ENCODE measurements at places on chromosomes 16 and 17.

- peak; percentile 63 for DNase-seq
Measured at GRCh38 chr17:27760069-27760885, 40.1 kb downstream of the NOS2 start.

DNA sequence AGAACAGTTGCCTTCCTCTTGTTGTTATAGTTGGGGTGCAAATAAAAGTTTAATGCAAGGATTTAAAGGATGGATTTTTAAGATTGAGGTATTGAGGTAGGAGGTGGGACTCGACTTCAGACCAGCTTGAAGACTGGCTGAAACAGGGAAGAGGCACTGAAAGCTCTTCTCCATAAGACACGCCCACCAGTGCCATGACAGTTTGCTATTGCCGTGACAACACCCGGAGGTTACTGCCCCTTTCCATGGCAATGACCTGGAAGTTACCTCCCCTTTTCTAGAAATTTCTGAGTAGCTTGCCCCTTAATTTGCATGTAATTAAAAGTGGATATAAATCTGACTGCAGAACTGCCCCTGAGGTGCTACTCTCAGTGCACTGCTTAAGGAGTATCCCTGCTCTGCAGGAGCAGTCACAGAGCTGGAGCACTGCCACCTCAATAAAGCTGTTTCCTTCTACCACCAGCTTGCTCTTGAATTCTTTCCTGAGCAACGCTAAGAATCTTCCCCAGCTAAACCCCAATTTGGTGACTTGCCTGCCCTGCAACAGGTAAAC, 122.6 kb downstream of the SHISA6 start:
- DNase-seq, result no peak

DNA sequence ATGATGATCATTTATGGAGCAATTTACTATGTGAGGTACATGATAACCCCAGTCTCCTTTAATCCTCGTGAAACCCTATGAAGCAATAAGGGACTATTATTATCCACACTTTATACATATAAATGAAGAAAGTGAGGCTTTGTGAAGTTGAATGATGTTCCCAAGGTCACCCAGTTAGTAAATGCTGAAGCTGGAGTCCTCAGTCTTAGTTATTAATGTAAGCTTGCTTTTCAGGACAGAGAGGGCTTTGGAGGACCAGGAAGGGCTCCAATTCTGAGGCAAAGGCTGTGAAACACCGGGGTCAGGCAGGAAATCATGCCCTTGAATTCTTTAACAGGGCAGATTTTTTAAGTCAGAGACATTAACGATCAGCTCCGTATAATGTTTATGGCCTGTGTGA, 36.8 kb downstream of the KSR1 start:
- no peak for DNase-seq

DNA sequence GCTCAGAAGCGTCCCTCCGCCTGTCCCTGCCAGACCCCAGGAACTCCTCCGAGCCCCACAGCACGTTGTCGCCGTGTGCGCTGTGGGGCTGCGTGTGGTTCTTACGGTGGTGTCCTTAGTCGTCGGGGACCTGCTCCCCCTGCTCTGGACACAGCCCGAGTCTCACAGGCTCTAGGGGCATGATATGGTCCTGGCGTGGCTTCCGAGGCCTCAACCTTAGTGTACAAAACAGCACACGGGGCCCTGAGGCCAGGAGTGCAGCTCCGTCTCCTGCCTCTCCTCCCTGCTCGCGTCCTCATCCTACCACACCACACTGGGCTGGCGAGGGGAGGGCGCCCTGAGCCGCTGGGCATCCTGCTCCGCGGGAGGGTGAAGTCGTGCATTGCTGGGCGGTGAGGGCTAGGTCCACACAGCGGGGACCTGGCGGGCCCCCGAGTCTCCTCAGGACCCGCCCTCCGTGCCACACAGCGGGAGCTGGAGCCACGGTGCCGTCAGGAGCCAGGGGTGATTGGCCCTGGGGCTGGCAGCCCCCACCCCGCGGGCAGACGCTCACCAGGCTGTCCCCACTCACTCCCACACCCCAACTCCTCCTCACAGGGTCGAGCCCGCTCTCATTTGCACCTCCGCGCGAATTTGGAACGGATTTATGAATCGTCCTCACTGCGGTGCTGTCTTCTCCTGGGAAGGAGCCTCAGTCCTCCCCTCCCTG, 1.2 kb upstream of the MAFG start:
- no peak for DNase-seq

DNA sequence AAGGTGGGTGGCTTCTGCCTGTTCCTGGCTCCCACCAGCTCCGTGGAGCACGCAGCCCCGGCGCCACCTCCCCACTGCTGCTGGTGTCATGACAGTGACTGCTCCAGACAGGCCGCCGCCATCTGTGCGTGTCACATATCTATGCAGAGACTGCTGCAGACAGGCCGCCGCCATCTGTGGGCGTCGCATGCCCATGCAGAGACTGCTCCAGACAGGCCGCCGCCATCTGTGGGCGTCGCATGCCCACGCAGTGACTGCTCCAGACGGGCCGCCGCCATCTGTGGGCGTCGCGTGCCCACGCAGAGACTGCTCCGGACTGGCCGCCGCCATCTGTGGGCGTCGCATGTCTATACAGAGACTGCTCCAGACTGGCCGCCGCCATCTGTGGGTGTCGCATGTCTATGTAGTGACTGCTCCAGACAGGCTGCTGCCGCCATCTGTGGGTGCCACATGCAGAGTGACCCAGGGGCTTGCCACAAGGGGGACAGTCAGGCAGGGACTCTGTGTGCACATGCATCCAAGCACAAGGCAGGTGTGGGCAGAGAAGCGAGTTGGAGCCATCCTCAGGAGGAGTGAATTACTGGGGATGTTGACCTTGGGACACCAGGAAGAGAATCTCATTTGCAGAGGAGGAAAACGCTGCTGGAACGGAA, 3.3 kb upstream of the FN3KRP start:
- DNase-seq, result no peak

- DNase-seq, result no peak
Measured at GRCh38 chr17:8696426-8696825, 48.2 kb downstream of the CCDC42 start.

DNA sequence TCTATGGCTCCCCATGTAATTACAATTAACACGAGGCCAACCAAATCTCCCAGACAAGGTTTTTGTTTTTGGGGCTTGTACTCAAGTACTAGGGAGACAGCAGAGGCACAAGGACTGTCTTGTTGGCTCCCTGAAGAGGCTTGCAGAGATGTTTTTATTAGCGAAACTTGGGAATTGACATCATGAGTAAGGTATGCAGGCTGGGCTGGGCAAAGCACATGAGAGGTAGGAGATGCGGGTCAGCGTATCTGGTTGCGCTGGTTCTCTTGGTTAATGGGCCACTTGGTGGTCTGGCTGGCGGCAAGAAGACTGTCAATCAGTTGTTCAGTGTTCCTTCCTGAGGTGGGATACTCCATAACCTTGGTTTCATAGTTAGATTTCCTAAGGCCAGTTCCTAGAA, 28.9 kb downstream of the LCMT1 start:
- no peak for DNase-seq

DNA sequence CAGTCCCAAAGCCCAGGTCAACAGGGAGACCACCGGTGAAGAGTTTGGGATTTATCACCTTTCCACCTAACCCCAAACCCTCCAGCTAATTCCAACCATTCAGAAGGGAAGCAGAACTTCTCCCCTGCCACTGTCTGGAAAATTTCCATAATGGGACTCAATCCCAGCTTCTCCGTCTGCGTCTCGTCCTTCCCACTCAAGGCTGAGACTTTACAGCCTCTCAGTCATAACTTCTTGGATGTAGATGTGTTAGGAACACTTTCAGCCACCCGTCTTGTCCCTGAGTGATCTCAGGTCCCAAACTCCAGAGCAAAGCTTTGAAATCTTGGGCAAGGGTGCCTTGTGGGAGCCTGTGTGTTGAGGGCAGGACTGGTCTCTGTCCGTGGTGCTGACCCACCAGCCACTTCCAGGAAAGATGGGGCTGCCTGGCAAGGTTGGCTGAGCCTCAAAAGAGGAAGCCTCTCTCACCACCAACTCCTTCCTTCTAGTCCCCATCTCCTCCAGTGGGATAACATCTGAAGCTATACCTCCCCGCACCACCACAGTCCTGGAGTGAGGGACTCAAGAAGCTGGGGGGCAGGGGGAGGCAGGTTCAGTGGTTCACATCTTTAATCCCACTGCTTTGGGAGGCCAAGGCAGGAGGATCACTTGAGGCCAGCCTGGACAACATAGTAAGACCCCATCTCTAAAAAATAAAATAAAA, 9.3 kb downstream of the GAS2L2 start:
- DNase-seq, result no peak

GRCh38 chr17:83062011-83062817, 17.2 kb upstream of the METRNL start:
- no peak for DNase-seq

DNA sequence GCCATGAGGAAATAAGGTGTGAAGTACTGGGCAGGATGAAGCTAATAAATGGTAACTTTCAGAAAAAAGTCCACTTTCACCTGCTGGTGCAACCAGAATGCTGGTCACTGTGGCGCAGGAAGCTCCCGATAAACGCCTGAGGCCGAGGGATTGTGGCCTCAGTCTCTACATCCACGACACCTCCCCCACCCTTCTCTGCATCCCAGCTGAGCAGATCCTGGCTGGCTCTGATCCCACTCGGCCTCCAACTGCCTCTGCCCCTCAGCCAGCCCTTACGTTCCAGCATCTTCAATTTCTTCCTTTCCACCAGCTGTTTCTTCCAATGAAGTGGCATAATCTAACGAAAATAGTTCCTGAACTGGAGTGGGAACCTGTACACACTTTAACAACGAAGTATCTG, 49.5 kb downstream of the COX4I1 start:
- no peak for DNase-seq

DNA sequence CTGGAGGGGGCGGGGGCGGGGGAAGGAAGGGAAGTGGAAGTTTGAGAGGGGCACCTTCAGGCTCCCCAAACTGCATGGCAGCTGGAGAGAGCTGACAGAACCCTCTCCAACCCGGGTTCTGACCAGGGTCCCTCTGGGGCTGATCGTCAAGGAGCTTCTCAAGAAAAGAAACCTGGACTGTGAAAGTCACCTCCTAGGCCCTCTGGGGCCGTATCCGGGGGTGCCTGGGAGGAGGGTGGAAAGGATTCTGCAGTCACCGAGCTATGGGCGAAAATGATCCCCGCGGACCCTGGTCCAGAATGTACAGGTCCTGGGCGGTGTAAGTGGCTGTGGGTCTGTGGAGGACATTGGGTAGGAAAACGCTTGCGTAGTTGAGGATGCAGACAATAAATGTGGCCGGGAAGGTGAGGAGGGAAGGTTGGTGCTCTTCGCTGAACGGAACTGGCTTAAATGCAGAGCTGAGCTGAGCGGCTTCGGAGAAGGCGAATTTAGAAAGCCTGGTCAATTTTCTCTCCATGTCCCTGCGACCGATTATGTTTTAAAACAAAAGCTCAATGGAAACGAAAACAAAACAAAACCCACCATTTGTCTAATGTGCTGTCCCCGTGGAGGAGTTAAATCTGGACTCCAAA, 3.6 kb upstream of the LHX1 start:
- DNase-seq, result no peak

GRCh38 chr16:63461248-63461841, 1425.1 kb upstream of the CDH8 start:
- DNase-seq, result no peak

GRCh38 chr17:50953831-50954601, 87.9 kb upstream of the TOB1 start:
- DNase-seq, result no peak

DNA sequence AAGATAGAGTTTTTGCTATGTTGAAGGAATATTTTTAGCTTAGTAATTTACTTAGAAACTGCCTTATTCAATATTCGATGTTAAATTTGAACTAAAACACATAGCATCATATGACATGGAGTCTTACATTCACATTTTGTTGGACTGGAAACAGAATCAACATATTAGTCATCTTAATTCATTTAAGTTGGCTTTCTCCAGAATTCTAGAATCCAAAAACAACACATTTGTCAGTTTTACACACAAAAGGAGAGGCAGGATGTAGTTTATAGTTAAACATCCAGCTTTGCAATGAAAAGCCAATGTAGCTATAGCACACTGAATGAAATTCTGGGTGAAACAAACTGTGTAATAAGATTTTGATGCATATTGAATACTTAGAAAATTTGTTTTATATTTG, 43.3 kb downstream of the WWOX start:
- DNase-seq, result no peak

DNA sequence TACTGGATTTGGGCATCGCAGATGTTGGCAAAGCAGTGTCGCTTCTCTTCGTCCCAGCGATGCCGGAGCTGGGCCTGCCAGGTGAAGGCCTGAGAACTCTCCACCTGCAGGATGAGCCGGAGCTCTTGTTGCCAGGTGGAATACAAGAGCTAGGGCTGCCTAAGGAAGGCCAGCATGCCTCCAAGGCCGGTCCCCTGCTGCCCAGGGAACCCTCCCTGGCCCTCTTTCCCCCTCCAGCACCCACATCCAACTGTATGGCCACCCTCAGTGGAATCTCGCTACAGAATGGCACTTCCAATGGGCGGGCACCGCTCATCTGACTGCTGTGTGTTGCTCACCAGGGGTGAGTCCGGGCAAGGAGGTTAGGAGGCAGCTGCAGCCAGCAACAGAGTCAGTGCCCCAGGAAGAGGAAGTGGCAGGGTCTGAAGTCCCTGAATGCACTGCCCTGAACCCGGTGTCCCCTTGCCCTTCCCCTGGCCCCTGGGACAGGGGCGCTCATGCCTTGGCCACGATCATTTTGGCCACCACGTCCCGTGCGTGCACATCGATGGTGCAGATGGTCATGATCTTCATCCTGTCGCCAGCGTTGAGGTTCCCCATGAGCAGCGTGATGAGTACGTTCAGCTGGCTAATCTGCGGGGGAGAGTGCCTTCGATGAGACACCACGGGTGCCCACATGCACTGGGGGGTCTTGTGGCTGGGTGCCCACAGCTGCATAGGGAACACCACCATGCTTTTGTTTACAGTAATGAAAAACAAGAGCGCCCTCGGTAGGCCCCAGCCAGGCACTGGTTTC, 75.8 kb downstream of the DNAH17 start:
- no peak for DNase-seq

GRCh38 chr17:50060951-50061712, 5.2 kb downstream of the ITGA3 start:
- no peak for DNase-seq

DNA sequence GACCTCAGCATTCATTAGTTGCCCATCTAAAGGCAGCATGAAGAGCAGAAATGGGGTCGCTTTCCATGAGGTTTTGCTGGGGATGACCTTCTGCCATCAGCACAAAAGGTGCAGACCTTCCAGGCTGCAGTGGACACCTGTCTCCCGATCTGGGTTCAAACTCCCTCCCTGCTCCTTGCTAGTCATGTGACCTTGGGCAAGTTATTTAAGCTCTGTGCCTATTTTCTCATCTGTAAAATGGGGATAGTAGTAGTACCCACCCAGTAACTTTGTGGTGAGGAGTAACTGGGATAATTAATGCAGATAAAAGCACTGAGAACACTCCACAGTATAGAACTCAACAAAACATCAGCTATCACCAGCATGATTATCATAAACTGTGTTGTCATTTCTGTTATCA, 21.4 kb upstream of the COQ7 start:
- no peak for DNase-seq

DNA sequence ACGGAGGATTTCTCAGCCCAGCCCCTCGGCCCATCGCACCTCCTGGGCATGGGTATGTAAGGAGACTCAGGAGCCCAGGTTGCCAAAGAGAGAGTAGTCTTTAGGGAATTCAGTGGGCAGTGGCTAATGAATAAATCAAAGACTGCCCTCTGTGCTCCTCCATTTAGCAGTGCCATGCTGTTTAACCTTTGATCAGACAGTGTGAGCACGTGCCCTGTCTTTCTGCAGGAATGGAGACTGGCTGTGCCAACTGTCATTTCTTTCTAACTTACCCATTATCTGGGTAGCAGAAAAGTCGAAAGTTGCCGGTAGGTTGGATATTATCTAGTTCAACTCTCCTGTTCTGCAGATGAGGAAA, 62.4 kb downstream of the CDRT4 start:
- no peak for DNase-seq

GRCh38 chr16:89345642-89346150, 128.2 kb downstream of the ZNF778 start:
- DNase-seq, result no peak

Data from activated T-cell treated with anti-CD3 and anti-CD28 coated beads, Interleukin-2, amount 50 U/mL, for 72 hours (primary cell).